ENCODE measurements at places on chromosomes 11 and 22. TPM values are rescaled to one million over a fixed set of nuclear protein-coding genes. Genes with fewer than 3 reads are reported as not detected.

DNA sequence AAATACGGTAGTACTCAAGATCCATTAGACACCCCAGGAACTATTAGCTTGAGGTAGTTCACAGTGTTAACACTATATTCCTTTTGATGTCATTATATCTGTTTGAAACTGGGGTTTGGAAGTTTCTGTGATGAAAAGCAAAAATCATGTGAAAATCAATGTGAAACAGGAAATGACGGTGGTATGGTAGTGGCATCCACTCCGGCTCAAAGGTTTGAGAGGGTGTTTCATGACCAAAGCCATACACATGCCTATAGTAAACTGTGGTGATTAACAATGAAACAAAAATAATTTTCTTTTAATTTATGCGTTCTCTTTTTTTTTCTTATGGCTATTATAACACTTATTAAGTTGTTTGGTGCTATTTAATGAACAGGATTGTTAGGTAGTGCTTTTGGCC lies 10.9 kb downstream of the RAB38 start:
- peak; percentile 29 for DNase-seq

DNA sequence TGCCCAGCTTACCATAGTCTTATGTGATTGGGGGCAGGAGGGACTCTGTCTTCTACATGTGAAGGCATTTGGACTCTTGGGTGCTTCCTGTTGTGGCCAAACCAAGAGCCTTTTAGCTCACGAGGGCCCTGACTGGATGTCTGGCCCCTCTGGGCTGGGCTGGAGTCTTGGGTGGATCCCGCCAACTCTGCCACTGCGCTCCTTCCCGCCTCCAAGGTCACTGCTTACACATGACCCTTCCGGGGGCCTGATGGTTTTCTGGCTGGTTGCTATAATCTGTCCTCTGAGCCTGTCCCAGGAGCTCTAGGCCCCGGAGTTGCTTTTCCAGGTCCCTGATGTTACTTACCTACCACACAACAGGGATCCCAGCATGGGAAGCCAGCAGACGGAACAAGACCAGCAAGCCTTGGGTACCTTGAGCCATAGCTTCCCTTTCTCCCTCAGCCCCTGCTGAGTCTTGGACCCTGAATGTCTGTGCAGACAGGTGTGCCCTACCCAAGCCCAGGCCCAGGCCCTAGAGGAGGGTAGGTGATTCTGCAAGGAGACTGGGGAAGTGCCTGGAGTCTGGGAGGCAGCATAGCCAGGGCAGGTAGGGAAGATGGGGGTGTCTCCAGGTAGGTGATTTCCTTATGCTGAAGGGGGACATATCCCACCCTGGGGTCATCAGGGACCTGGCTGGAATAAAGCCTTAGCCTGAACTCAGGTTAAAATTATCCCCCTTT lies 100.3 kb downstream of the TSPAN18 start:
- DNase-seq: no peak

- DNase-seq: peak; percentile 64
Observed at GRCh38 chr11:66718320-66718971, 10.6 kb downstream of the SPTBN2 start.

DNA sequence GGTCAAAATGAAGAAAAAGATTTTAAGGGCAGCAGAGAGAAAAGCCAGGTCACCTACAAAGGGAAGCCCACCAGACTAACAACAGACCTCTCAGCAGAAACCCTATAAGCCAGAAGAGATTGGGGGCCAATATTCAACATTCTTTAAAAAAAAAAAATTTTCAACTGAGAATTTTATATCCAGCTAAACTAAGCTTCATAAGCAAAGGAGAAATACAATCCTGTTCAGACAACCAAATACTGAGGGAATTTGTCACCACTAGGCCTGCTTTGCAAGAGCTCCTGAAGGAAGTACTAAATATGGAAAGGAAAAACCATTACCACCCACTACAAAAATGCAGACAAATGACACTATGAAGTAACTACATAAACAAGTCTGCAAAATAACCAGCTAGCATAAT lies 13.1 kb downstream of the PATE4 start:
- no peak for DNase-seq

DNA sequence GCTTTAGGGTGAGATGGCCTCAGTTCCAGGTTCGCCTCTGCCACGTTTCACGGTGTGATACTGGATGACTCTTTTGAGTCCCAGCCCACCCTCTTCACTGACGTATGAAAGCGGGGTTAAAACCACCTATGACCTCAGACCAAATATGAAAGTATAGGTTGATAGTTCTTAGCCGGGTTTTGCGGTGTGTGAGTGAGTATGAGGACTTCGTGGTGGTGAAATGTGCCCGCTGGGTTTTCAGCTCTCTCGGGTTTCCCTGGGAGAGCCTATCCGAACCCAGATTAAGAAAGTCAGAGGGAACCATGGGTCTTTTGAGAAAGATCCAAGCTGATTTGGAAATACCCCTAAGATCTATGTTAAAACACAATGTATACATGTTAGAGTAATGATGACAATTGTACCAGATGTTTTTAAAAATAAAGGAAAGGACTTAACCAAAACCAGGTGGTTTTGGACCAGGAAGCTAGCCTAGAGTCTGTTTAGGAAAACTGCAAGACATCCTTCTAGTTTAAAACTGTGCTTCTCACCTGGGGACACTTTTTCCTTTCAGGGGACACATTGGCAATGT lies 25.8 kb upstream of the ST3GAL4 start:
- DNase-seq: no peak

DNA sequence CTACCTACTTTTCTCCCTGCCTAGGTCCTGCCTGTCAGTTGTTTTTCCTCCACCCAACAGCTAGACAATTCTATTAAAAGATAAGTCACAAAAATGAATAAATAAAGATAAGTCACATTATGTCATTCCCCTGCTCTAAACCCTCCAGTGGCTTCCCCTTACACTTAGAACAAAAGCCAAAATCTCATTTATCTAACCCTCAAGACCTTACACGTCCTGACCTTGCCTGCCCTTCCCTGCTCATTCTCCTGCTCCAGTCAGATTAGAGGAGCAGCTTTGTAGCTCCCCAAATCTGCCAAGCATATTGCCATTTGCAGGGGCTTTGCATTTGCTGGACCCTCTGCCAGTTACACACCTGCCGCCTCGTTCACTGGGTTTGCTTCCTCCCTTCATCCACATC lies 16.7 kb downstream of the KREMEN1 start:
- DNase-seq: no peak

DNA sequence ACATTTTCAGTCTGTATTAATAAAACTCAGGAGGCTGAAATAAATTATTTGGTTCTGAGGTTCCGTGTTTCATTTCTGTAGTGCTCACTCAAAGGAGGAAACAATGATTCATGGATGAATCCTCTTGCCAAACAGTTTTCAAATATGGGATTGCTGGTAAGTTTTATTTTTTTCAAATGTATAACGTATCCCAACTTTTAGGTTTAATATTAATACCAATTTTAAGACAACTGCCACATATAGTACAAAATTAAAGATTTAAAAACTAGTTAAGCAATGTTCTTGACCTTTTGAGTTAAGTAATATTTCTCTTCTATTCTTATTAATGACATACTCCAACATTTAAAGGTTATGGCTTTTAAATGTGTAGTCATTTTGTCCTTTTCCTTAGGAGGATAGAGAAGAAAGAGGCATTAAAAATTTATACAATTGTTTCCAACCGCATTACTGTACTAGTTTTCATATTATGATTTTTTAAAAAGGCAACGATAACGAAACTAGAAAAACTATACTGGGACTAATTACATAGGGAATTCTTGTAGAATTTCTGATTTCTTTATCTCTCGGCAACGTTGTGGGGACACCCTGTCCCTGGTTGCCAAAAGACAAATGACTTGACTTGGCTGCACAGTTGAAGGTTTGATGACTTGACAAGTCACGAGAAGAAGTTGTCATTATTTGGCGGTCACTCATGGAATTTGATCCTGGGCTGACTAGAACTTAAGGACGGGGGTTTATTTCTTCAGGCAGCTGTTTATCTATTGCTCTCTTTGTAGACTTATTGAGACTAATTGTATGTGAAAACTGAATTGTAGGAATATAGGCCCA lies 69.1 kb upstream of the ADSL start:
- DNase-seq: peak; percentile 92

DNA sequence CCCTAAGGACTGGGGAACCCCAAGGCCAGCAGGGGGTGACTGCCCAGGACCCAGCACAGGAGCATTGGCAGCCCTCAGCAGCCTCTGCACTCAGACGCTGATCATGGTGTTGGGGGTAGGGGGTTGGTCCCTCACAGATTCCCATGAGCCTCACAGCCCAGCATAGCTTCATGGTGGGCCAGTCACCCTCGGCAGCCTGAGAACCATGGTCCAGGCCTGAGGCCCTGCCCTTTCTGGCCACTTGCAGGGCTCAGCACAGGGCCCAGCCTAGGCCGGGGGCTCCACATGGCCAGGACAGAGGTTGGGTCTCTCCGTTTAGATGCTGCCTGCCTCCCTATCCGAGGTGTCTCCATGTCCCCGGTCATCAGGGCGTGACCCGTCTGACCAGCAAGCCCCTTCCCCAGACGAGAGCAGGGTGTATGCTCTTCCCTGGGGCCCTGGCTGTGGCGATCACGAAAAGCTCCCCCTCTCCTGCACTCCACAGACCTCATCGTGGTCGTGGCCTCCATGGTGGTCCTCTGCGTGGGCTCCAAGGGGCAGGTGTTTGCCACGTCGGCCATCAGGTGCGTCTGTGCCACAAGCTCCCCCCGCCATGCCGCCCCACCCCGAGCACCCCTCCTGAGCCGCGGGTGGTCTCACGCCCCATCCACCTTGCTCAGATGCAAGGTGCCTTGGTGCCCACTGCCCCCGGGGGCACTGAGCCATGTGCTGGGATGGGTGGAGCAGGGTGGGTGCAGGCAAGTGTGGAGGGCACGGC lies 126.2 kb downstream of the KCNQ1 start:
- no peak for DNase-seq

GRCh38 chr11:116975661-116976060 lies 122.6 kb downstream of the SIK3 start:
- no peak for DNase-seq

DNA sequence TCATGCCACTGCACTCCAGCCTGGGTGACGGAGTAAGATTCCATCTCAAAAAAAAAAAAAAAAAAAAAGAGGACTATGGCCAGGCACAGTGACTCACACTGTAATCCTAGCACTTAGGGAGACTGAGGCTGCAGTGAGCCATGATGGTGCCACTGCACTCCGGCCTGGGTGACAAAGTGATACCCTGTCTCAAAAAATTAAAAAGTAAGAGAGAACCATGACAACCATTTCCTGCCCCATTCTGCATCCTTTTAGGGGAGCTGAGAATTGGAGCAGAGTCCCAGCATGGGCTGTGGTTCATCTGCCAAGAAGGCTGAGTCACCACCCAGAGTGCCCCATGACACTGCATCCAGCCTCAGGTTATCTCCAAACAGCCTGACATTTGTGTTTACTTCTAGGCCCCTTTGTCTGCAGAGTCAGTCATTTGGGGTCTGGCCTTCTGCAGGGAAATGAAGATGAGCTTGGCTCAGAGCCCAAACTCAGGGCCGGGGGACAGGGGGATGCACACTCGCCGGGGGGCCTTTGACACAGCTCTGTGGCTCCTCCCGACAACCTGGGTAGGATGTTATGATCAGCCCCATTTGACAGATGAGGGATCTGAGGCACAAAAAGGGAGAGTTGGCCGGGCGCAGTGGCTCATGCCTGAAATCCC lies 4.7 kb downstream of the CSDC2 start:
- DNase-seq: peak; percentile 71

GRCh38 chr11:123145661-123146060 lies 49.4 kb downstream of the CLMP start:
- no peak for DNase-seq

GRCh38 chr11:33830903-33831648 lies 56.8 kb upstream of the FBXO3 start:
- no peak for DNase-seq

- no peak for DNase-seq
Observed at GRCh38 chr22:34225278-34225677, 305.0 kb upstream of the LARGE1 start.

DNA sequence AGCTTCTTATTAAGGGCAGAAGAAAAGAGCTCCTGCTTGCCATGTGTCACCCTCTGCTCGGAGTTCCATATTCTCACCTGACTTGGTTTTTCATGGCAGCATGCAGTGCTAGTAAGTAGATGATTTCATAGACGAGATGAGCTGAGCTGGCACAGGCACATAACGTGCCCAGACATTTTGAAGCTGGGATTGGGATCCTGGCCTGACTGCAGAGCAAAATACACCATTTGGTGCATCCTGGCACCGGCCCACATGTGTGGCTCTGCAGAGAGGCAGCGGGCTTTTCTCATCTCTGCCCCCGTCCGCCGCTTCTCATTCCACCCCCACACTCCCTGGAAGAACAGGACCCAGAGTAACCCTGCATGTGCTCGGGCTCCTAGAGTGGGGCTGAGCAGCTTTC lies 24.8 kb downstream of the FAM118A start:
- no peak for DNase-seq

DNA sequence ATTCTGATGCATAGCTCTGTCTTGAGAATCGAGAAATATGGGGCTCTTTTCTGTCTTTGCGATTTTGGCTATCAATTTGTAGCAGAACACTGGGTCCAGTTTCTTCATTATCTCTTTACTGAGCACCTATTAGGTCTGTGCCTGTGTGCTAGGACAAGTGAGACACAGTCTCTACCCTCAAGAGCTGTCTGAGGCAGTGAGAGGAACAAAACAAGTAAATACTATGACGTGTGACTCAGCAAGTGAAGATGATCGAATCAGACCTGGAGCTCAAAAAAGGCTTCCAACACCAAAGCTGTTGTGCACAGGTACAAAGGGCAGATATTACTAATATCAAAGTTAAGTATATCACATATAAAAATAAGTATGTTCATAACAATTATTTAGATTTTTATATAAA lies 52.4 kb downstream of the LGR4 start:
- no peak for DNase-seq

GRCh38 chr11:37264783-37265182 lies 666.7 kb upstream of the RAG2 start:
- DNase-seq: no peak

DNA sequence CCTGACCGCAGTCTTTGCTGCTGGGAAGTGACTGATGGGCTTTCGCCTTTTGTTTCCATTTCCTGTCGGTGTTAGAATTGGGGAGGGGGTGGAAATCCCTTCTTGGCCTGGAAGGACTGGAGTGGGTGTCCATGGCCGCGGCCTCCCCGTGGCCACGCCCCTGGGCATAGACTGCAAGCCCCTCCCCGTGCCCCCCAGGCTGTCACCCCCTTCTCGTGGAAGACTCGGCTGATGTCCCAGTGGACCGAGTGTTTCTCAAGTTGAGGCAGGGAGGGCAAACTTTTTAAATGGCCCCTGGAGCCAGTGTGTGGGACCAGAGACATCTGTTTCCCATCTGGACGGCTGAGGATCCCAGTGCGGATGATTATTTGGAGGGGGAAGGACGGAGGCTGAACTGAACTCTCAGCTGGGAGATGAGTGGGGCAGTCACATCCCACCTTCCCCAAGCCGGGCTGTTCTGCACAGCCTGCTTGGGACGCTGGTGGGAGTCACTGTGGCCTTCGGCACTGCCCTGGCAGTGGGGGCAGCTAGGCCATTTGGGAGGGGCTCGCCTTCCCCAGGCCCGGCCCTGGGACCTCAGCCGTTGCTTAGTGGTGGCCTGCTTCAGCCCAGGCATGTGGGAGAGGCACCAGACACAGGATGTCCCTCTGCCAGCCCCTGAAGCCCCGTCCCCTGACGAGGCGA lies 1.6 kb downstream of the CD81 start:
- peak; percentile 97 for DNase-seq

- DNase-seq: no peak
Observed at GRCh38 chr11:11157185-11157584, 195.9 kb downstream of the CSNK2A3 start.

Gene SYCE3
- not detected for total RNA-seq

Gene ESAM
- total RNA-seq: 122 TPM

Gene TREH
- 0.17 TPM for total RNA-seq

Gene POU2AF1
- 6.9 TPM for total RNA-seq

Gene BRSK2
- 0.52 TPM for total RNA-seq

Gene C11orf16
- total RNA-seq: 14.0 TPM

Gene CCDC188
- 4.0 TPM for total RNA-seq

Gene FGF19
- total RNA-seq: not detected

Gene GAL3ST3
- total RNA-seq: not detected

Gene CLDN5
- 322 TPM for total RNA-seq
